ENCODE measurements at places on chromosomes 7 and 10.

DNA sequence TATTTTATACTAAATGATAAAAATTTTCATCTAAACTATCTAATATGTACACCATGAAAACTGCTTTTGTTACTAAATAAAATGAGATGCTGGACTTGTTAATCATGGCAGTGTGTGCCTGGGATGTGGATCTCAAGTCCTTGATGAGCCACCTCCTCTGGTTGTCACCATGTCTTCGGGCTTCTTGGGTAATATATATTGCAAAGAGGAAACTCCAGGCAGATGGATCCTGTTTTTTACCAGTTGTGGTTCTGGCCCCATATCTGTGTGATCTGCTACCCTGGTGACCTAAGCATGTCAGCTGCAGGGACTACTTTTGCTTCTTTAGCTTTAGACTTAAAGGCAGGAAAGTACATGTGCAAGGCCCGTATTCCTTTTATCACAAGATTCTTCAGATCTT lies 46.2 kb downstream of the TMEM60 start:
- no peak for DNase-seq

GRCh38 chr10:88091490-88092061 lies 228.2 kb downstream of the PTEN start:
- no peak for DNase-seq

DNA sequence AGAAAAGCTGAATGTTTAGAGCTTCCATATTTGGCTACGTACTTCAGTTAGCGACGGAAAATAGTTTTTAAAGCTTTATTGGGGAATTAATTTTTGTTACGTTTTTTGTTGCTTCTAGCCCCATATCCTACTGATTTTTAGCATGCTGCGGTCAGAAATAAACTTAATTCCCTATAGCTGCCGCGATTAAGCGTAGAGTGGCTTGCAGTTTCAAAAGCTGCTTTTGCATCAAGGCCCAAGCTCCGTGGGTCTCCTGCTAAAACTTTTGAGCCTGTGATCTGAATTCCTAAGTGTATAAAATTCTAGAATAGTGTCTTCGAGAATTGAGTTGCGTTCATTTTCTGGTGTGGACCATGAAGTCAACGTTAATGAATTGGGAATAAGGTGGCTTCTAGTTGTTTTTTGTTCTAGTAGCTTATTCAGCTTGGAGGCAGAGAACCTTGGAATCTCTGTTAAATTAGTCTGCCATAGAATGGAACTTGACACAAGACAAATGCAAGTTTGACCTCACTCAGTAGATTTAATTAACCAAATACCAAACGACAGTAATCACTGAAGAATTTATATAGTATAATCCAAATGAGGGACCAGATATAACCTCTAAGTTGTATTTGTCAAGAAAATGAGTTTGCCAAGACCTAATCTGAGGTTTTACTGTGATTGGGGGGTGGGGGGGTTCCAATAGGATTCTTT lies 977 bp downstream of the CALU start:
- no peak for DNase-seq

DNA sequence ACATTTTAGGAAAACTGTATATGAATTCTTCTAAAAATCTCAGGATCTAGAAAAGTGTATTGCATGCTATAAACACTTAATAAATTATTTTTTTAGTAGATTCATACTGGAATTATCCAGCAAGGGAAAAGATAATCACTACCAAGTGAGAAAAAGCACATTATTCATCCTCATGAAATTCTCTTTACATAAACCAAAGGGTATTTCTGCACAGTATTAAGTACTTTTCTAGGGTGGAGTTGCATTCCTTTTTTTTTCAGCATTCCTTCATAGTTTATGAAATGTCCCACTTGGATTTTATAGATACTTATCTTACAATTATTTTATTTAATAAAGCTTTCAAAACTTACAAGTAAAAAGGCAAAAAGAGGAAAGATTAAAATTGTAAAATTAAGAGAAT lies 403.3 kb downstream of the HGF start:
- peak; percentile 4 for DNase-seq

DNA sequence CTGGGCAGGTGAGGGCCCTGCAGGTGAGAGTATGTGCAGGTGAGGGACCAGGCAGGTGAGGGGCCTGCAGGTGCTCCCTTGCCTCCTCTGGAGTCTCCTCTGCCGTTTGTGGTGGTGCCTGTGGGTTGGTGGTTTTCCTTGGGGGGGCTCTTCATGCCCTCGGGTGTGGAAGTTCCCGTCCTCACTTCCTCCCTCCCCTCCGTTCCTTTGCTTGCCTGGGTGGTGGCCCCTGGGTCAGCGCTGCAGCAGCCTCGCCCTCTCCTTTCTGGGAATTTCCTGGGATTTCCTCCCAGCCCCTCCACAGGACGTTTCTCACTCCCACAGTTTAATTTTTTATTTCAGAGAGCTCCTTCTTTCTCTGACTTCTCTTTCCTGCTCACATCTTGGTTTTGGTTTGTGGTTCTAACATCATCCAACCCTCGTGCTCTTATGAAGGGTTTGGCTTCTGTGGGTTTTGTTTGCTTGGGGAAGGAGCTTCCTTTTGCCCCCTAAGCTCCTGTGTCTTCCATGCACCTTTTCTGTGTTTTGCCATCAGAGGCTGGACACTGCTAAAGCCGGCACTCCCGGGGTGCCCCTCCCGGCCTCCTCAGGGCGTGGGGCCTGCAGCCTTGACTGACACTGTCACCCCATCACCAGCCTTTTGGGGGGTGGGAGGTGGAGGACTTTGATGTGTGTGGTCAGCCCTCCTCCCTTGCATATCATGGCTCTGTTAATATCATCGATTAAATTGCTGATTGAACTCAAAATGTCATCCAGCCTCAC lies 29.2 kb upstream of the ADGRA1 start:
- DNase-seq: no peak

GRCh38 chr7:5692845-5693278 lies 88.6 kb downstream of the RNF216 start:
- DNase-seq: peak; percentile 40

GRCh38 chr7:149599636-149600206 lies 102.1 kb upstream of the ZNF746 start:
- DNase-seq: no peak

DNA sequence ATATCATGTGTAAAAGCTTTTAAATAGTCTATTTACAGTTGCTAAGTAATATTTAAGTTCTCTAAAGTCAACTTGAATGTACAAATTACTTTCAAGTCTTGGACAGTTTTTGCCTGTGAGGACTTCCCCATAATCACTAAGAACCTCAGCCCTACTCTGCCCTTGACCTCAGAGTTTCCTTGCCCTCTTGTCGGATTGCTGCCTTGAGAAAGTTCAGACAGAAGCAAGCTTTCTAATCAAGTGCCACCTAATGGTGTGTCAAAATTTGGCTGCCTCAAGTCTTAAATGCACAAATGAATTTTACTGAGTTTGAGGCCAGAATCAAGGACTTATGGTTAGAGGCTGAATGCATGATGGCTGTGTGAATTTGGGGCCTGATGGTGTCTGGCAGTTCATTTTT lies 88.3 kb upstream of the KAT6B start:
- no peak for DNase-seq

DNA sequence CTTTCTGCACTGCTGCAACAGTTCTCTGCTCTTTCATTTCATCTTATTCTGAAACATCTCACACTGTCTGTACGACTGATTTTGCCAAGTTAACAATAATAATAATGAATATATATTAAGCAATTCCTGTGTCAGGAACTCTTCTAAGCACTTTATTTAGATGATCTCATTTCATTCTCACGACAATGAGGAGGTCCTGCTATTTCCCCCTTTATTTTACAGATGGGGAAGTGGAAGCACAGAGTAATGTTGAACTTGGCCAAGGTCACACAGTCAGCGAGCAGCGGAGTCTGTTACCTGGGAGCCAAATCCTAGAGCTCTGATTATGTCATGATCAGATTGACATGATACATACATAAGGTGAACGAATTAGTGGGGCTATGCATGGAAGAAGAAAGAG lies 5.8 kb downstream of the MRC1 start:
- DNase-seq: no peak

- DNase-seq: no peak
These were observed 79.6 kb downstream of the TNS3 start for GRCh38 chr7:47502240-47502877.

DNA sequence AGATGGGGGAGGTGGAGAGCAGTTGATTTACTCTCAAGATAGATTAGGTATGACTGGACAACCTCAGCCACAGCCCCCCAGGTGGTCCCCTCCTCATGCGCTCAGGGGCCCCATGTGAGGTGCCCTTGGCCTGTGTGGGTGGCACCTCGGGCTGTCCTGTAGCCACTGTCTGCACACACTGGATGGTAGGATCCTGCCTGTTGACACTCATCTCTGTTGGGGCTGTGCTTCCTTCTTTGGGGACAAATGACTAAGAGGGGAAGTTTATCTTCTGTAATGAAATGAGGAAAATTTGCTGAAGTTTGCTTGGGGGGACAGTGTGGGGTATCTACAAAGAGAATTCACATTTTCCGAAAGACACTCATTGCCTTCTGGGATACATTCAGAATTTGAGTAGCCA lies 53.6 kb upstream of the ANTXRL start:
- DNase-seq: no peak

- DNase-seq: peak; percentile 57
These were observed 1.4 kb upstream of the TRIM8 start for GRCh38 chr10:102642736-102643335.

DNA sequence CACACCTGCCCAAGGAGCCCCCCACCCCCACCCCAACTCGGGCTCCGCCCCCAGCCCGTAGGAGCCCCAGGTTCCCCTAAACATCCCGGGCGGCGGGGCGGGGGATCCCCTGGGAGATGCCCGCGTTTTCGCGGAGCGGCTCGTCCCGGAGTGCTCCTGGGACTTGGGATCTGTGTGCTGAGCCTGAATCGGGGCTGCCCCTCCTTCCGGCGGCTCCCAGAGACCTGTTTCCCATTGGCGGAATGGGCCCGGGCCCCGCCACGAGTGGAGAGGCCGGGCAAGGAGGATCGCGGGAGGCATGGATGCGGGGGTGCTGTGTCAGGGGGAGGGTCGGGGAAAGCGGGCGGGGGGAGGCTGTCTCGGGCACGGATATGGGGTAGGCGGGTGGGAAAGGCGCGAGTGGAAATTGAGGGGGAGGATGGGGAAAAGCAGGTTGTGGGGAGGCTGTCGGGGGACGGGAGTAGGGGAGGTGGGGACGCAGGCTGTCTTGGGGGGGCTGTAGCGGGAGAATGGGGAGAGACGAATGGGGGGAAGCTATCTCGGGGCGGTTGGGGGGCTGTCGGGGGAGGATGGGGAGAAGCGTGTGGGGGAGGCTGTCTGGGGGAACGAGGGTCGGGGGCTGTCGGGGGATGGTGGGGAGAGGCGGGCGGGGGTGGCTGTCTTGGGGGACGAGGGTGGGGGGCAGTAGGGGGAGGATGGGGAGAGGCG lies 572 bp upstream of the BHLHA15 start:
- DNase-seq: no peak

DNA sequence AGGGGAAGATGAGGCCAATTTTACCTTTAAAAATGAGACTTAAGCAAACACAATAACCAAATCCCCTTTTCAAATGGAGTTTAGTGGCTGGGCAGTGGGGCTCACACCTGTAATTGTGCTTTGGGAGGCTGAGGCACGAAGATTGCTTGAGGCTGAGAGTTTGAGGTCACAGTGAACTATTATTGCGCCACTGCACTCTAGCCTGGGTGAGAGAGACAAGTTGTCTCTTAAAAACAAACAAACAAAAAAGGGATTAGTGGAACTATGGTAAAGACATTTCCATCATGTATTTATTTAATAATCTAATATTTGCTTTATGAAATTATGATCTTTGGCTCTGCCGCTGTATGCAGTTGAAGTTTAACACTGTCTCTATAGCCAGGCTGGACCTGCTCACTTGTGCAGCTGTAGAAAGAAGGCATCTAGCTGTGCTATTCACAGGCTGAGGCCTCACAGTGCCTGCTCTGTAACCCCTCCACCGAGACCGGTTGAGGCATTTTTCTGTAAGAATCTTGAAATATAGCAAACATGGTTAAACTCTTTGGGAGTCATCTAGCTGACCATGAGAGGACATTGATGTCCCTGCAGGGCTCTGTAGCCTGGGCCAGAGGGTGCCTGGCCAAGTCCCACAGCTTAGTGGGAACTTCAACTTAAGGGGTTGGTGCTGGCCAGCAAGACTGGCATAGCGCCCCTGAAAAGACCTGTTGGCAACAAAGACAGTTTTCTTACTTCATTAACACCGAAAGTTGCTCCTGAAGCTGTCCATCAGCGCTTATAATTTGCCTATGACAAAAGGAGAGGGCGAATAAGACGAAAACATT lies 131.8 kb downstream of the BMPER start:
- no peak for DNase-seq

Data from myocyte (in vitro differentiated cells).